Right atrium auricular region (tissue), 2 donors: ENCODE measurements at places on chromosomes 11 and 22. TPM values are rescaled to one million over a fixed set of nuclear protein-coding genes. Genes with fewer than 3 reads are reported as not detected.

The HEPACAM gene
- not detected for total RNA-seq

The CATSPERZ gene
- not detected for total RNA-seq

The YAP1 gene
- total RNA-seq: 85.0 TPM

The OR8D4 gene
- not detected for total RNA-seq

The SYT7 gene
- total RNA-seq: 23.6 TPM

The CPSF7 gene
- 24.6 TPM for total RNA-seq

The WT1 gene
- 10.6 TPM for total RNA-seq

The IL18 gene
- 11.1 TPM for total RNA-seq

The MYBPC3 gene
- total RNA-seq: 1,210 TPM

The TOMT gene
- not detected for total RNA-seq

The LMNTD2 gene
- 0.33 TPM for total RNA-seq

The MS4A8 gene
- total RNA-seq: not detected
